ENCODE measurements at places on chromosomes 12 and 14.

- no peak for DNase-seq
Measured at GRCh38 chr14:59566725-59567124, 9.9 kb downstream of the CCDC175 start.

DNA sequence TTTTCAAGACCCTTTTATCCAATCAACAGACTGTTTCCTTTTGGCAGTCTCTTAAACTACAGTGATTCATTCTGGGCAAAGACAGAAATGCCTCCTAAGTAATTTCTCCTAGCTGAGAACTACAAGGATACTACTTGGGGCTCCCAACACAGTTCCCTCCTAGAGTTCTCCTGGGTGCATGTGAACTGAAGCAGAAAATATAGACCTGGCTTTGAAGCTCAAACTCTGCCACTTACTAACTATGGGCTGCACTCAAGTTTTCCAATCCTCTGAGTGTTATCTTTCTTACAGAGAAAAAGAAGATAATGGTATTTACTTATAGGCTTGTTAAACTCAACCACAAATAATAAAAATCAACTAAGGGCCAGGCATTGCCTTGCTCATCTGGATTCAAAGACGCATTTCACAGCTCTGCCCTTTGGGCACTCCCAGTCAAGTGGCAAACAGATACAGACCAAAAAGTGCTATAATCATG is 97.6 kb downstream of the EFCAB11 start:
- DNase-seq = no peak

GRCh38 chr12:100936661-100937060 is 142.1 kb downstream of the ANO4 start:
- DNase-seq = no peak

- no peak for DNase-seq
Measured at GRCh38 chr12:537772-538171, 78.0 kb downstream of the B4GALNT3 start.

Data from fibroblast of skin of right quadriceps (primary cell).